ENCODE measurements at places on chromosomes 2 and 18.

GRCh38 chr18:8283891-8284585 lies 325.2 kb upstream of the RAB12 start:
- no peak for DNase-seq

DNA sequence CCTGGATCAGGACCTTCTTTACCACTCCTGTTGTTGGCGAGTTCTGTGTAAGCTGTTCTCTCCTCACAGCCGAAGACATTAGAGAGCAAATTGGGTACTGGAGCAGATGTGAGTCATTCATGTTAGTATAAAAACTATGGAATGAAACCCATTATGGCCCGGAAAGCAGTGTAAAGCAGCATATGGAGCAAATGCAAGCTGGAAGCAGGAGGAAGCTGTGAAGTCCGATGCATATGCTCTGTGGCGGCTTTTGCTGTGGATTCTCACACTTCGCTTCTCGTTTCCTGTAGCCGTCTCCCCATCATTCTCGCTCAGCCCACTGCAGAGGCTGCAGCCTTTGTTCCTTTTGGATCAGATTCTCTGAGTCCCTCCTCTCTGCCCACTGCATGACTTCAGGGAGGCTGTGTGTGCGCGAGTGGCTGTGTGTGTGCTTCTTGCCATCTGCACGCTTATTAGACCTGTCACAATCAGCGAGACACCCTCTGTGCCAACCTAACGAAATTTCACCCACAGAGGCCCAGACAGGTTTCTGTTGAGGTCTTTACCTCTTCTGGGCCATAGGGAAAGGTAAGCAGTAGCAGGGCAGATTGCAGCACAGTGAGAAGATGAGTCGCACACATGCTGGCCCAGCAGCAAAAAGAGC lies 3.3 kb upstream of the GALNT14 start:
- no peak for DNase-seq

DNA sequence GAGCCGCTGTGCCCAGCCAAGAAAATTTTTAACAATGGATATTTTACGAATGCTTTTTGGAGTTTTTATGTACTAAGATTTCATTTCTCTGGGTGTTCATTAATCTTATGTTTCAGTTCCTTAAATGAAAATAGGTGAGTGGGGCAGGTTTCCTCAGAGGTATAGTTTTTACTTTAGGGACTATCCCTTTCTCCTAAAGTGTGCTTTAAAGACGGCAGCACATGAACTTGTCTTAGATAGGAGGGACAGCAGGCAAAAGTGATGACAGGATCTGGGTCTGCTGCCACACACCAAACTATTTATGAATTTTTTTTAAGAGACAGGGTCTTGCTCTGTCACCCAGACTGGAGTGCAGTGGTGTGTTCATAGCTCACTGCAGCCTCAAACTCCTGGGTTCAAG lies 8.0 kb upstream of the REL start:
- no peak for DNase-seq

GRCh38 chr18:77107292-77107691 lies 25.3 kb downstream of the MBP start:
- DNase-seq, result no peak

Measured in omental fat pad (tissue), 4 donors.